ENCODE measurements at places on chromosomes 3 and 15. TPM values are rescaled to one million over a fixed set of nuclear protein-coding genes. Genes with fewer than 3 reads are reported as not detected.

The EFCC1 gene
- 0.94 TPM for total RNA-seq

The CNTN4 gene
- total RNA-seq = 102 TPM

The P2RY1 gene
- 8.8 TPM for total RNA-seq

The GOLGA6B gene
- total RNA-seq = not detected

The SLC6A20 gene
- total RNA-seq = 1.6 TPM

The TAMM41 gene
- 26.6 TPM for total RNA-seq

The MAP6D1 gene
- total RNA-seq = 5.6 TPM

Measured in parietal lobe (tissue), 2 donors.